EL (cell line): ENCODE measurements at places on chromosomes 12 and 14.

DNA sequence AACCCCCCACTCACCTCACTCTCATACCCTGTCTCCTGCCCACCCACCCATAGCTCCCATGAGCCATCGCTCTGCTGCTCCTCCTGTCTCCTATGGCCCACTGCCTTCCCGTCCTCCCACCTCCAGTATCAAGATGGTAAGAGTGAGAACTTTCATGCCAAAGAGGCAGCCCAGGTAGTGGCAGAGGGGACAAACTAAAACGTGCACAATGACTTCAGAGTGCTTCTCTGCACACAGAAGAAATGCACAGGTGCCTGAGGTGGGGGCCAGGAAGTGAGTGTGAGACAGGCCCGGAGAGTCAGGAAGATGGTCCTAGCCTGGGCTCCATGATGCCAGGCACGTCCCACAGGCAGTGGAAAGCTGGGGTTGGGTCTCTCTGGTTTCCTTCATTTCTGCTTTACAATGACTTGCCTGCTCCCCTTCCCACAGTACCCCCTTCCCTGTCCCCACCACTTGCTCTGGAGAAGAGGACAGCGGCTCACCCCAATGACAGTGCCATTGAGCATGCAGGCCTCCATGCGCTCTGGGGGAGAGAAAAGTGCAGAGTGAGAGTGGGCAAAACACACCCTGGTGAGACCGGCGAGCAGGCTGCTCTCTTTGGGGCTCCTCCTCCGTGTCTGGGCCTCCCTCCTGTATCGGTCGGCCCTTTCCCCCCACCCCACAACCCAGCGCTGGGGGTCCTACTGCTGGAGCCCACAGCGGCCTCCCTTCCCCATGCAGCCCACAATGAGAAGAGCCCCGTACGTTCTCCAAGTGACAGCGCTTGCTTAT, 22.8 kb upstream of the ANO2 start:
- no peak for DNase-seq

GRCh38 chr12:69513297-69513696, 43.1 kb downstream of the FRS2 start:
- DNase-seq, result peak; percentile 33

GRCh38 chr12:80698847-80699542, 8.4 kb upstream of the MYF6 start:
- no peak for DNase-seq

- DNase-seq, result no peak
These were observed 1.6 kb upstream of the RPL10L start for GRCh38 chr14:46653031-46653755.

DNA sequence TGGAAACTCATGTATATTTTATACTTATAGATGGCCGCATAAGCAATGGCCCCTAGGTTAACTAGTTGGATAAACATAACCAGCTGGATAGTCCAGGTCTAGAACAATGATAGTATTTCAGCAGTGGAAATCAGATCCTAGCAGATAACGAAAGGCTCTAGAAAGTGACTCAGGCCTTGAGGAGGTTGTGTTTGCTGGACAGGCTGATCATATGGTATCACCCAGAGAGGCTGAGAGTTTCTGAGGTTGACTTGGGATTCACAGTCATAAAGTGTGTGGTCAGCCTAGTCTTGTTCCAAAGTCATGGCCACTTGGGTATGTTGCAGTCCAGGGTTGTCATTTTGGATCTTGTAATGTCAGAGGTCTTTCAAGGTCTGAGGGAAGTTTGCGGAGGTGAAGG, 16.8 kb downstream of the FLVCR2 start:
- DNase-seq, result no peak

DNA sequence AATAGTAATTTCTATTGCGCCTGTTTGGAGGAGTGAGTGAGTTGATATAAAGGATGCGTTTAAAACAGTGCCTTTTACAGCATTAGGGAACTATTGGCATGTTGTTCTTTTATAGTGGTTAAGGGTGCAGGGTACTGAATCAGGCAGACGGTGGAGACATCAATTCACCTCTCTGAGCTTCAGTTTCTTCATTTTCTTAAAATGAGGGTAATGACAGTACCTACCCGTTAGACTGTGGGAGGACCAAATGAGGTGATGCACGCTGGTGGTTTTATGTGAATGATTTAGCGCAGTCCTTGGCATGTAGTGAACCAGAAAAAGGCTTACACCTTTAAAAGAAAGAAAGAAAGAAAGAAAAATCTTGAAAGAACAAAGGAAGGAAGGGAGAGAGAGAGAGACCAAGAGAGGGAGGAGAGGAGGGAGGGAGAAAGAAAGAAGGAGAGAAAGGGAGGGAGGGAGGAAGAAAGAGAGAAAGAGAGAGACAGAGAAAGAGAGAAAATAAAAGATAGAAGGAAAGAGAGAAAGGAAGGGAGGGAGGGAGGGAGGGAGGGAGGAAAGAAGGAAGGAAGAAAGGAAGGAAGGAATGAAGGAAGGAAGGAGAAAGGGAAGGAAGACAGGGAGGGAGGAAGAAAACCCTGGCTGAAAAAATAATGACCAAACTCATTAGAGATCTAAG, 22.2 kb upstream of the CCND2 start:
- DNase-seq, result no peak

DNA sequence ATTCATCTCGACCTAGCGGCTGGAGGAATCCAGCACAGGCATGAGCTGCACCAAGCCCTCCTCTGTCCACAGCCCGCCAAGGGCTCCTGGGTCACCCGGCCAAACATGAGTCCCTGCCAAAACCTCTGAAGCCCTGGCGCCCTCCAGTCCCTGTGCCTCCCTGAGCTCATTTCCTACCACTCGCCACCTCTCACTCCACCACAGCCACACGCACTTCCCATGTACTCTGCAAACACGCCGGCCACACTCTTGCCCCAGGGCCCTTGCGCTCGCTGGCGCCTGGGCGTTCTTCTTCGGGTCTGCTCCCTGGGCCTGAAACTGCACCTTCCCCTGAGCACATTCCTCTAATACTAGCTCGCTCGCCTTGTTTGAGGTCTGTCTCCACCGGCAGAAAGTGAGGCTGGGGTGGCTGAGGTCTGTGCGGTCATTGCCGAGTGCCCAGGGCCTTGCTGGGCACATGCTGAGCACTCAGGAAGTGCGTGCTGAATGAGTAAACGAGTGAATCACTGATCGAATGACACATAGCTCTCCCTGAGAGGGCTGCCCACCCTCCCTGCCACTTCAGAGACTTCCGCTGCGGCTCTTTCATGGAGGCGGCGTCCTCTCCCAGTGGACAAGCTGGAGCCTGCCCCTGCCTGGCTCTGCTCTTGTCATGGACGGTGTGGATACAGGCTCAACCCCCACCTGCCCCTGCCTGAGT, 33.7 kb upstream of the DLK1 start:
- peak; percentile 97 for DNase-seq

DNA sequence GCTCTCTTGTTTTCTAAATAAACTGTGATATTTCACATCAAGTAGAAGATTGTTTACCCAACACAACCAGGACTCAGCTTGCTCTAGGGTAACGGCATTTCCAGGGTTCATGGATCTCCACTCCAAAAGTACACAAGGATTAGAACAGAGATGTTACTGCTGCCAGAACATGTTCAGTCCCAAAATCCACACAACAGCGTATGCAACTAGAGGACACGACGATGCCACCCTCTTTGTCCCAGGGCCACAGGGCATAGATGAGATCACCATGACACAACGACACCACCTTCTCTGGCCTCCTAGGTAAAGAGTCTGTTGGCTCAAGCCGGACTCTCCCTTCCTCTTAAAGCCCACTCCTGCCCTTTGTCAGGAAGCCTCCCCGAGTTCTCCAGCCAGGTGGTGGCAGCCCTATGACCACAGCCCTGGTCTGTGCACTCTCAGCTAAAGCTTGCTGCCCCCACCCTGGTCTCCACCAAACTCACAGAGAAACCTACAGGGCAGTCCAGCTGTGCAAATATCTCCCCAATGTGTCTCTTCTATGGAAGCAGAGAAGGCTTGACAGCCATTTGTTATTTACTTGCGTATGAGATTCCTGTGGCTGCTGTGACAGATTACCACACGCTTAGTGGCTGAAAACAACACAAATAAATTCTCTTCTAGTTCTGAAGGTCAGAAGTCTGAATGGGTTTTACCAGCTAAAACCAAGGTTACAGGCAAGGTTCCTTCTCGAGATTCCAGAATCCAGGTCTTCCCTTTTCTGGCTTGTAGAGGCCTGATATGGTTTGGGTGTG, 10.3 kb downstream of the CLMN start:
- no peak for DNase-seq

DNA sequence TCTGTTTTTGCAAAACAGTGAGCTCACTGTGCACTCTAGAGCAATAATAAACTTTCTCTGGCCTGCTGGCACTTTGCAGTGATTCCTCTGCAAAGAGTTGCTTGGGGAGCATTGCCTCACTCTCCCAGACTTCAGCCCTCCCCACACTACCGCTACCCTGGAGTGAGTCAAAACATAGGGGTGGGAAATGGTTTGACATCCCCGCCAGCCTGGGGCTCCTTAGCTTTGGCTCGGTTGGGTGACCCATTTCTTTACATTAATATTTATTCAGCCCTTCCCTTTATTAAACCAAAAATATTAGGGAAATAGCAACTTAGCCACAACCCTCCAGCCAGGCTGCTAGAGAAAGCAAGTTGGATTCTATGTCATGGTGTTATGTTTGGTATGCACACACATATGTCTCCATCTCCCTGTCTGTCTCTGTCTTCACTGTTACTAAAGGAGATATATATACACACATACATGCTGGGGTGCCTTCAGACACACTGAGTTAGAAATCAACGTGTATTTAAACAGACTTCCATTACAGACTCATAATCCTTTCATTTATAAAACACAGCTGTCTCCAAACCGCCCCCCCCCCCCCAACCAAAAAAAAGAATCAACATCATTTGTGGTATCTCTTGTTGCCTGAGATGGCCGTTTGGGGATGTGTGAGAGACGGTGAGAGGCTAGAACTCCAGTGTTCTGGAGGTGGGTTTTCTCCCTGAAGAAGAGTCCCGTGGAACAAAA, 3.4 kb upstream of the IRF2BPL start:
- peak; percentile 70 for DNase-seq

DNA sequence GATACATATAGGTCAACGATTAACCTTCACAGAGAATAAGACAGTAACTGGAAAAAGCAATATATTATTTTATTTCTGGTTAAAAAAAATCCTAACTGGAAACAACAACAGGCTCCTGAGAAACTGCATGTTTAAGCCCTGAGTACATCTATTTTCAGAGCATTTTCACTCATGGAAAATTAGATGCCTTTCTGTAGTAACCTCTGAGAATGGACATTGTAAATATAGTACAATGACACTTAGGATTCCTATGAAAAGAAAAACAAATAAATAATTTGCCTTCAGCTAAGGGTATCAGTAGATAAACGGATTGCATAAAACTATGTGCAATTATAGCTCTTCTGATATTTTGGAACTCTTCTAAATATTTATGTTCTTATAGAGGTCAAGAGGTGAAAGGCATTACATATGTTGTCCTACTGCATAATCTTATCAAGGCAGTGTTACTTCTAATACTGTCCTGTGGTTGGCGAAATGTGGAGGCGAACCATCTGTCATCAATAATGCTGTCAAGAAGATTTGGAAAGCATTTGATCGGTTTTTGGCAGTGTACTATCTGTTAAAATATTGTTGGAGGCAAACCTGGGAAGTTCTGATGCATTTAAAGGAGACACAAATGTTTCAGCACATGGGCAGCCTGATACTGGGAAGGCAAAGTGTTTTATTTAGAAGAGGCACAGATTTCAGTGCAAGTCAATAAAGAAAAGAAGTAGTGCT, 381.8 kb downstream of the BTG1 start:
- no peak for DNase-seq

DNA sequence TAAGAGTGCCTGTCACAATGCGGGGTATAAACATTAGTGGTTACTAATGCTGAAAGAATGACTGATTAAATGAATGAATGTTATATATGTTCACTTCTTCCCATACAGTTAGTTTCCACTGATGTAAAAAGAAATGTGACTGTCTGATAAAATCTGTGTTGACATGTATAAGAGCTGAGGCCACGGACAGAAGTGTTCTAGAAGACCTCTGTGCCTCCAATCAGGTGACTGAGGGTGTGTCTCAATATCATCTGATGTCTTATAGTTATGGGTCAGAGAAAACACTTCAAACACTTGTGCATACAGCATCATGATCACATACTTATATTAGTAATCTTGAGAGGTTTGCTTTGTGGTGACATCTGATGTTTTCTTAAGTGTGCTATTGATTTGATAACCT, 183.4 kb downstream of the TTC7B start:
- no peak for DNase-seq

DNA sequence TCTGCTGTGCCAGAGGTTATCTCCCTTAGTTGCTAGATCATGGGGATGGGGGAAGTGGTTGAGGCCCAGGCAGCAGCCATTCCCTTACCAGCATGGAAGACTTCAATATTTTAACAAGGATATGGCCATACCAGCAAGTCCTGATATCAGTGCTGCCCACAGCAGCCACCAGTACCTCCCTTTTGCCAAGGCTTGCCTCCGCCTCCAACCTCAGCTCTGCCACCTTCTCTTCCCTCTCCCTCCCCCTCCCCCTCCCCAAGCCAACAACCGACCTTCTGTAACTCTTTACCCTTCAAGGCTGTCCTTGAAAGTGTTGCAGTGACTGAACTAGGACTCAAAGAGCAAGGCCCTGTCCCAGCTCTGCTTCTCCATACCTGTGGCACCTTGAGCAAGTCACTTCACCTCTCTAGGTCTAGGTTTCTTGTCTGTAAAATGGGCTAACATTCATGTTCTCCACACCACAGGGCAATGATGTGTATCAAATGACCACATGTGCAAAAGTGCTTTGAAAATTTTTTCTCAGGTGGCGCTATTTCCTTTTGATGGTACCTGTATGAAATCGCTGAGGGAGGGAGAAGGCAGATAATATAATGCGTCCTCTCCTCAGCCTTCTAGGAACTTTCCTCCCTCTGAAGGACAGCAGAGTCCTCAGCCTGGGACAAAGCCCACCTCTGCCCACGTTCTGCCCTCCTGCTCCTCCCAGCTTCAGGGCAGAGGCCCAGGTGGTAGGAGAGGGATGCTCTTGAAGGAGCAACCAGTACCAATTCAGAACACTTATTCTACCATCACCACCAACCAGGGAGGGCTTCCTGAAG, 14.7 kb downstream of the PLEKHG6 start:
- no peak for DNase-seq

DNA sequence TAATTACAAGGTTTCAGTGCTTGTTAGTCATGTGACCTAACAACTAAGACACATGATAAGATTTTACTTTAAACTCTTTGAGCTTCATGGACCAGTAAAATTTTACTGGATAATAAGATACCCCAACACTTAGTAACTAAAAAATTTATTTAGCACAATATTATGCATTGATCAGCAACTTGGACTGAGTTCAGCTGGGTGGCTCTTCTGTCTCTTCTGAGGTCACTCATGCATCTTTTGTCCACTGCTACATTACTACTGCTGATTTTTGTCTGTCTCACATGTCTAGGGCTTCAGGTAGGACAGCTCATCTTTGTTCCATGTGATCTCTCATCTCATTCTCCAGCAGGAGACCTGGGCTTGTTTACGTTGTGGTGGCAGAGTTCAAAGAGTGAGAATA, 370.2 kb upstream of the TMTC1 start:
- DNase-seq, result no peak
